ENCODE measurements at places on chromosomes 16 and 17.

- DNase-seq, result peak; percentile 83
Observed at GRCh38 chr17:38749223-38750043, 1.3 kb upstream of the PCGF2 start.

GRCh38 chr16:89375021-89375420, 115.3 kb downstream of the ANKRD11 start:
- no peak for DNase-seq

- no peak for DNase-seq
Observed at GRCh38 chr16:75022567-75022966, 23.7 kb downstream of the ZNRF1 start.

- DNase-seq, result no peak
Observed at GRCh38 chr17:28112606-28113005, 70.1 kb downstream of the NLK start.

DNA sequence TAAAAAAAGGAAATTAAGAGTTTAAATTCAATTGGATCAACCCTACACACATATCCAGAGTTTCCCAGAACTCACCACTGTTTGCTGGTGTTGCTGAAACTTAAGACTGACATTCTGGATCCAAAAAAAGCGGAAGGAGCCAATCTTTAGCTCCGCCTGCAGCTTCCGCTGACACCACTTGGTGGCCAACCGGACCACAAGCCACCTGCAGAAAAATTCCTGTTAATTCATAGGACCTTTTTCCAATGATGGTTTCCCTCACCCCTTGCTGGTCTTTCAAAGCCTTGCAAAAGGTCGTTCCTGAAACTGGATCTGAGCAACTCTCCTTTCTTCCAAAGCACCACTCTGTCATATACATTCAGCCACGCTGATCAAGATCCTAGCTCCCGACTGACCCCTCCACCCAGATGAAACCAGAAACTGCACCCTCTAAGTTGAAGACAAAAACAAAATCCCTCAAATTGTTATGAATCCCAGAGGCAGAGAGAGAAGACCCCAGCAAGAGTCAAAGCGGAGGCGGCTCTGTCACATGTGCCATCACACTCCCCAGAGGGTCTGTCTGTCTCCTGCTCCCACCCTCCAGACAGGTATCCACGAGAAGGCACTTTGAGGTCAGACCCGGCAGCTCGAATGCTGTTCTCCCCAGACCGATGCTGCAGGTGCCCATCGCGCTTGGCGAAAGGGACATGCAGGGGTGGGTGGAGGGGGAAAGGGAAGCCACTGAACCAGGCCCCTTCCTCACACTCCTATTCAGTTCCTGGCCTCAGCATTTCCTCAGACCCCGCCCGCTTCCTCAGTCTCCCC, 773 bp downstream of the BLTP2 start:
- peak; percentile 83 for DNase-seq

DNA sequence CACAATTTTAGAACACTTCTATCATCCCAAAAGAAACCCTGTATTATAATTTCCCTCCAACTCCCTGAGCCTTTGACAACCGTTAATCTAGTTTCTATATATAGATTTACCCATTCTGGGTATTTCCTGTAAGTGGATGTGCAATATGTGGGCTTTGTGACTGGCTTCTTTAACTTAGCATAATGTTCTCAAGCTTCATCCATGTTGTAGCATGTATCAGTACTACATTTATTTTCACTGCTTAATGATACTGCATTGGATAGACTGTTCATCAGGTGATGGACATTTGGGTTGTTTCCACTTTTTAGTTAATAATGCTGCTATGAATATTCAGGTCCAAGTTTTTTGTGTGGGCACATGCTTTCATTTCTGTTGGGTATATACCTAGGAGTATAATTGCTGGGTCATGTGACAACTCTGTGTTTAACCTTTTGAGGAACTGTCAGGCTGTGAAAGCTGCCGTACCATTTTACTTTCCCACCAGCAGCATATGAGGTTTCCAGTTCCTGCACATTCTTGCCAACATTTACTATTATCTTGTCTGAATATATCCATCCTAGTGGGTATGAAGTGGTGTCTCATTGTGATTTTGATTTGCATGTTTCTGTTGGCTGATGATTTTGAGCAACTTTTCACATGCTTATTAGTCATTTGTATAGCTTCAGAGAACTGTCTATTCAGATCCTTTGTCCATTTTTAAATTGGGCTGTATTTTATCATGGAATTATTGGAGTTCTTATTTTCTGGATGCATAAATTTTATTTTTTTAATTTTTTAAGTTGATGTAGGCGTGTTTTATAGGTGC, 16.4 kb downstream of the REXO5 start:
- DNase-seq, result peak; percentile 29

DNA sequence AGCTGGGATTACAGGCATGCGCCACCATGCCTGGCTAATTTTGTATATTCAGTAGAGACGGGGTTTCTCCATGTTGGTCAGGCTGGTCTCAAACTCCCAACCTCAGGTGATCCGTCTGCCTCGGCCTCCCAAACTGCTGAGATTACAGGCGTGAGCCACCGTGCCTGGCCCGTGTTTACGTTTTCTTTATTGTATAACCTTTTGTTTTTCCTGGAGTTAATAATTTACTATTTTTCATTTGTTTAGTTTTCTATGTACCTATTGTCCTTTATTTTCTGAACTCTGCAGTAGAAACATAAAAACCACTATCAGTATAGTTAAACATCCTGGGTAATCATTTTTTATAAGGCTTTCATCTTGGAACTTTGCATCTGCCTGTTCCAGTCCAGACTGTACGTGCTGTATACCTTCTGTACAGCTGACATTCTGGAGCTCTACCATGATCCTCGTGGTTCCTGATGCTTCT, 73.6 kb downstream of the PPM1E start:
- DNase-seq, result no peak

- DNase-seq, result peak; percentile 70
Observed at GRCh38 chr17:14672830-14673229, 371.9 kb downstream of the HS3ST3B1 start.

Measured in inflammatory macrophage (primary cell).